ENCODE measurements at places on chromosomes 4 and X.

GRCh38 chr4:83180431-83180968 is 66.0 kb upstream of the PLAC8 start:
- no peaks in the 10 kb centered on the region for H3K36me3 ChIP-seq
- H3K27me3 ChIP-seq: no peaks in the 10 kb centered on the region
- H3K4me1 ChIP-seq: no peaks in the 10 kb centered on the region
- H3K27ac ChIP-seq: no peak overlapping the region

- H3K27ac ChIP-seq: no peak overlapping the region
- H3K4me1 ChIP-seq: no peaks in the 10 kb centered on the region
- DNase-seq: no peak
- H3K27me3 ChIP-seq: no peaks in the 10 kb centered on the region
- H3K36me3 ChIP-seq: peaks cover 5% of the 10 kb centered on the region
Measured at GRCh38 chr4:107631560-107631959, 88.5 kb downstream of the PAPSS1 start.

GRCh38 chrX:150773634-150774033 is 80.4 kb downstream of the MTMR1 start:
- DNase-seq: no peak
- no peaks in the 10 kb centered on the region for H3K27me3 ChIP-seq
- no peaks in the 10 kb centered on the region for H3K36me3 ChIP-seq
- no peak overlapping the region for H3K4me3 ChIP-seq

- no peaks in the 10 kb centered on the region for H3K4me1 ChIP-seq
- H3K4me3 ChIP-seq: no peak overlapping the region
- no peaks in the 10 kb centered on the region for H3K27me3 ChIP-seq
- no peak overlapping the region for H3K27ac ChIP-seq
- H3K36me3 ChIP-seq: no peaks in the 10 kb centered on the region
Measured at GRCh38 chr4:156781852-156782251, 189.7 kb downstream of the PDGFC start.

DNA sequence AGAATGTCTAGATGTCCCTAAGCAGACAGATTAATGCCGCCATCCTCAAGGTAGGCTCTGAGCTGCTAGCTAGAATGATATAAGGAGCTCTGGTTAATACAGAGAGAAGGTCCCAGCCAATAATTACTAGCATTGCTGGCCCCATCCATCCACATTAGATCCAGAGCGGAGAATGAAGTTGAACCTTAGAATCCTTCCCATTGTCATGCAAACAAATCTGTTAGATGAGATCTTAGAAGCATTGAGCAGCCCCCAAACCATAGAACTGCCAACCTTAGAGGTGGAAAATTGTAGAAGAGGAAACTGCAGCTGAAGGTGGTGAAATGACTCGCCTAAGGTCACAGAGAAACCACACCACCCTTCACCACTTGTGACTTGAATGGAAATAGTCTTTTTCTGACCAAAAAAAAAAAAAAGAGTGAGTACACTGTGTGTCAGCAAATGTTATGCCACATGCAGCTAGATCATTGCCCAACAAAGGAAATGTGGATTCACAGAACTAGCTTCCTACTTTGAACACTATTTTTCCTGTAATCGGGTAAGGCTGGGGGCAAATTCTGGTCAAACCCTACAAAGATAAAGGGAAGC is 162.1 kb downstream of the SMIM20 start:
- no peaks in the 10 kb centered on the region for H3K4me1 ChIP-seq
- DNase-seq: no peak
- no peak overlapping the region for H3K27ac ChIP-seq
- H3K27me3 ChIP-seq: no peaks in the 10 kb centered on the region
- no peaks in the 10 kb centered on the region for H3K36me3 ChIP-seq

GRCh38 chr4:121567748-121568147 is 129.0 kb downstream of the ANXA5 start:
- no peak overlapping the region for H3K27ac ChIP-seq
- no peak overlapping the region for H3K4me3 ChIP-seq
- no peaks in the 10 kb centered on the region for H3K4me1 ChIP-seq
- no peak for DNase-seq
- H3K27me3 ChIP-seq: no peaks in the 10 kb centered on the region

GRCh38 chrX:41692162-41692749 is 3.5 kb downstream of the GPR34 start:
- H3K4me3 ChIP-seq: no peak overlapping the region
- no peaks in the 10 kb centered on the region for H3K36me3 ChIP-seq
- H3K27me3 ChIP-seq: no peaks in the 10 kb centered on the region
- H3K27ac ChIP-seq: no peak overlapping the region
- H3K4me1 ChIP-seq: no peaks in the 10 kb centered on the region
- no peak for DNase-seq

GRCh38 chrX:14922437-14922836 is 49.2 kb downstream of the MOSPD2 start:
- DNase-seq: no peak
- H3K4me1 ChIP-seq: no peaks in the 10 kb centered on the region
- H3K27ac ChIP-seq: no peak overlapping the region
- H3K4me3 ChIP-seq: no peak overlapping the region

DNA sequence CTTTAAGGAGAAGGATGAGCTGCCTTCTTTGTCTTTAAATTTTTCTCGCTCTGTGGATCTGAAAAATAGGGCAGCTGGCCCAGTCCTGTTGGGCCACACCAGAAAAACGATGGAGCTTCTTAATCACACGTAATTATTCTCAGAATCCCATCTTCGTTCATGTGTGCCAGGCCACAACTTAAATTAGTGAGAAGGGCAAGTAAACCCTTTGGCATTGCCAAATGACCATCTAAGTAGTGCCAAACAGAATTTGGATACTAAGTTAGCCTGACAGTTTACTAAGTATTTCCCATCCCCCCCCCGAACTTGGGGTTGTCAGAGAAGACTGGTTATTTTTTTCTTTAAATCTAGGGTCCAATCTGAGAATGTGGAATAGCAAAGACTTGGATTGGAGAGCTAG is 62.0 kb downstream of the CASP3 start:
- DNase-seq: no peak
- no peaks in the 10 kb centered on the region for H3K27me3 ChIP-seq
- no peak overlapping the region for H3K27ac ChIP-seq
